ENCODE measurements at places on chromosomes 12 and 14.

DNA sequence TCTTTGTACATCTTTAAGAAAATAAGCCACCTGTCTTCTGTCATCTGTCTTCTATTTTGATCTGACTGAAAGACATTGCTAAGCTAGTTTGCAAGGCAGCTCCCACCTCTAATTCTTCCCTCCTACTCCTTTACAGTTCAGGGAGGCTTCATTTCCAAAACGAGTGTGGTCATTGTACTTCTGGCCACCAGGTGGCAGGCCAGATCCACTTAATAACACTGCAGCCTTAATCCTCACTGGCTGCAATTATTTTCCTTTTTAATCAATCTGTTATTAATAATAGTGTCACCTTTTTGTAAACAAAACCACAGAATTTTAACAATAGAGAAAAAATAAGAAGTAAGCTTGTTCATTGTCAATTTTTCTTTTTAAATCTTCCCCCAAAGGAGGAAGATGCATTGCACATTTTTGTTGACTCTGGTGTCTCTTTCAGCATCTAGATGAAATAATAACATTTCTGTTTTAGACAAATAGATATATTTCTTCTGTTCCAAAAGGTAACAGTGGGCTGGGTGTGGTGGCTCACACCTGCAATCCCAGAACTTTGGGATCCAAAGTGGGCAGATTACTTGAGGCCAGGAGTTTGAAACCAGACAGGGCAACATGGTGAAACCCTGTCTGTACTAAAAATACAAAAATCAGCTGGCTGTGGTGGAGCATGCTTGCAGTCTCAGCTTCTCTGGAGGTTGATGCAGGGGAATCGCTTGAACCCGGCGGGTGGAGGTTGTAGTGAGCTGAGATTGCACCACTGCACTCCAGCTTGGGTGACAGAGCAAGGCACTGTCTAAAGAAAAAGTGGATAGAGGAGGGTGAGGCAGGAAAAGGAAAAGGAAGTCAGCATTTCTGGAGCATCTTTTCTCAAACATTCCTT is 23.3 kb downstream of the GABARAPL1 start:
- DNase-seq, result peak; percentile 23

DNA sequence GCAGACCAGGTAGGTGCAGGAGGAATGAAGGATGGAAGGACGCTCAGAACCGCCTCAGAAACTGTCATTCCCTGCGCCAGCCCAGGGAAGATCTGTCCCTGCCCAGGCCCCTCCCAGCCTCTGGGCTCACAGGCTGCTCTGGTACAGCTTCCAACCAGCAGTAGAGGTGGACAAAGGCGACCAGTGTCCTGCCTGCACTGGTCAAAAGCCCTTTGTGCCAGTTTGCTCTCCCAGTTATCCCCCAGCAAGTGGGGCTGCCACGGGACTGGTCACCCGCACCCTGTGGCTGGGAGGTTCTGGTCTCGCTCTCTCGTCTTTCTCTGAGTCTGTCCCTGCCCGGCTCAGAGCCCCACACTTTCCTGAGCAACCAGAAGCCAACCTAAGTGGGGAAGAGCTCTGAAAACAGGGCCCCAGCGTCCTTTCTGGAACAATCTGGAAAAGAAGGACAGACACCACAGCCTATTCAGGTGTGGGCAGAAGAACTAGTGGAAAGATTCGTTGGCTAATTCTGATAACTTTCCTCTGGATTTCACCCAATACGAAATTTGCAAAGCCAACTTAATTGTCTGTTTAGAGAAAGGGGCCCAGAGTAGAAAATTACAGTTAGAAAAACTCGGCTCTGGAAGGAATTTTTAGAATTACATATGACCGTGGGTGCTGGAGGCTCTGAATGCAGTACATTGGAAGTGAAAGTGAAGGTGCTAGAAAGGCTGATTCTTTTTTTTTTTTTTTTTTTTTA is 21.7 kb downstream of the SNRNP35 start:
- peak; percentile 81 for DNase-seq

DNA sequence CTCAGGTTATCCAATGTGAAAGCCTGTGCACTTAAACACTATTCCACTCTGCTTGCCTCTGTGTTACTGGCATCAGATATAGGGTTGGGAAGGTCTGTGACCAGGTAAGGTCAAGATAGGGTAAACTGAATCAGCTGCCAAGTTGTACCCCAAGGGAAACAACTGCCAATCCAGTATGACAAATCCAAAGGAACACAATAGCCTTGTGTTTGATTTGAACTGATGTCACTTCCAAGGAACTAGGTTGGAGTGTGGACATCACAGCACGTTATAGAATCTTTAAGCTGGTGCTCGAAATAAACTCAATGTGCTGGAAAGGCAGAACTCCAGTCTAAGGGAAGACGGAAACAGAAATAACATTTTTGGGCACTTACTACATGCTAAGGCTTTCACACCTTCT is 223.4 kb upstream of the BTG1 start:
- DNase-seq, result no peak

GRCh38 chr12:71732357-71732712 is 22.3 kb upstream of the RAB21 start:
- DNase-seq, result no peak

- no peak for DNase-seq
Observed at GRCh38 chr12:58818546-58818945, 101.8 kb downstream of the LRIG3 start.

- DNase-seq, result no peak
Observed at GRCh38 chr14:55604488-55604887, 24.5 kb downstream of the KTN1 start.

- peak; percentile 5 for DNase-seq
Observed at GRCh38 chr12:67355428-67356379, 86.5 kb downstream of the CAND1 start.

- no peak for DNase-seq
Observed at GRCh38 chr12:60078026-60078425, 482.2 kb downstream of the SLC16A7 start.

- no peak for DNase-seq
Observed at GRCh38 chr12:105351523-105351922, 21.0 kb downstream of the C12orf75 start.

- DNase-seq, result no peak
Observed at GRCh38 chr14:33931461-33931860, 19.4 kb downstream of the EGLN3 start.

- no peak for DNase-seq
Observed at GRCh38 chr14:94412671-94413638, 24.6 kb upstream of the SERPINA1 start.

- DNase-seq, result no peak
Observed at GRCh38 chr12:110379631-110380030, 23.9 kb downstream of the ANAPC7 start.

DNA sequence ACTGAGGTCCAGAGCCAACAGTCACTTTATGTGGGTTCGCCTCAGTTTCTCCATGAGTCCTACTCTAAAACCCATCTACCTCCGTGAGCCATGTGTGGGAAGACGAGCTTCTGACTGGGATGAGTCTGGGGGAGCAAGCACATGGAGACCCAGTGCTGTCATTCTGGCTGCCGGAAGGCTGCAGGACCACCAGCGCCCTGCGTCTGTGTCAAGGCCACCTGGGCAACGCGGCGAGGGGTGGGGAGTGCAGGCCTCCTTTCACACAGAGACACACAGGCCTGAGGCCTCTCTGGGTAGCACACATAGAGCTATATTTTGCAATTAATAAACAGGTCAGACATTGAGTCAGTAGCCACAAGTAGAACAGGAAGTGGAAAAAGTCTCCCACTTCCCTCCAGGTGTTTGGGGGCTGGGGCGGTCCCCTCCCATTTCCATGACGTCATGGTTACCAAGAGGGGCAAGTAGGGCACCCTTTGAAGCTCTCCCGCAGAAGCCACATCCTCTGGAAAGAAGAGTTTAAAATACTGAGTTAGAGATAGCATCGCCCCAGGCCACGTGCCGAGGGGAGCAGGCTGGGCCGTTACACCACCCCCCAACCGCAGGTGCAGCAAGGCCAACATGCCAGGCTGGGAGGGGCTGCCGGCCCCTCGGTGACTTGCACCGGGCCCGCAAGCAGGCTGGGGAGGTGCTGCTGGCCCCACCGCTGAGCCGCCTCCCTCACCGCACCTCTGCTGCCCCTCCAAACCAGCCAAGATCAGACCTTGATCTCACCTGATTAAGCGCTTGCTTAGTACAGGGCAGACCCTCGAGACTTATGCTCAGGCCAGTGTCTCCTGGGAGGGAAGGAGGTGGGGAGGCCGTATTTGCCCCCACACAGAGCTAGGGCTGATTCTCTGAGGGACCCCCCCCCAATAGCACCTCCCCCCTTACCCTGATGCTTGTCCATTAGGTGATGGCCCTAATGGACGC is 32.7 kb downstream of the DAD1 start:
- no peak for DNase-seq

DNA sequence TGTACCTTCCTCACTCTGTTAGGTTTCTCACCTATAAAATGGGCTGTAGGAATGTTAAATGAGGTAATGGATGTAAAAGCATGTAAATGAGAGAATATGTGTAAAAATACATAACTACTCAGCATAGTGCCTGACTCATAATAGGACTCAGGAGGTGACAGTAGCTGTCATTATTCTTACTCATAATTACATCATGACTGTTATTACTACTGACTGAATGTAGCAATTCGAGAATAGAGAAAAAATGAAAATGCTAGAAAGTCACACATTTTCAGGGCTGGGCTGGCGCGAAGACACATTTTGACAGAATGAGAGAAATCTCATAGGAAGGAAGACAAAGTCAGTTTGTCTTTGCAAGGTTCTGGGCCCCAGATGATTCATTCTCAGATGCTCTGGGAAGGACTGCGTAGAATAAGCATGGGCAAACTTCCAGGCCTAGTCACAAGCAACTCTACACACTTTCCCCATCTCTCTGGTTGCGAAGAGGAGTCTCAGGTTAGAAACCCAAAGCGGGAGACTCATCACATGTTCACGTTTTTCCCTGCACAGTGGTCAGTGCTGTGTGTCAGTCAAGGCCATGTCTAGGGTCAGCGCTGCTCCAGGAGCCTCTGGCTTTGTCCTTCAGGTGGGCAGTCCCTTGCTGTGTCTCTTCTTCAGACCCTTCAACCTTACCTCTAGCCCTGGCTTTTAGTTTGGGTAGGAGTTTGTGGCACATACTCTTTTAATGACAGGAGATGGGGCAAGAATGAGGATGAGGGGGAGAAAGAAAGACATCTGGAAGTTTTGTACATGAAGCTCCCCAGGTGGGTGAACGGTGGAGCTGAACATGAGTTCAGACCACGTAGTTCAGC is 8.4 kb downstream of the GPRC5A start:
- no peak for DNase-seq

GRCh38 chr12:123498126-123498825 is 35.2 kb downstream of the RILPL1 start:
- DNase-seq, result no peak

- DNase-seq, result no peak
Observed at GRCh38 chr14:24843494-24843893, 206.5 kb downstream of the STXBP6 start.

GRCh38 chr12:91989143-91989542 is 156.5 kb downstream of the BTG1 start:
- DNase-seq, result no peak

- no peak for DNase-seq
Observed at GRCh38 chr14:74527736-74528280, 34.2 kb downstream of the ISCA2 start.

GRCh38 chr12:123238961-123239360 is 5.7 kb downstream of the MTRFR start:
- DNase-seq, result no peak

- no peak for DNase-seq
Observed at GRCh38 chr12:5487948-5488625, 56.2 kb downstream of the NTF3 start.

DNA sequence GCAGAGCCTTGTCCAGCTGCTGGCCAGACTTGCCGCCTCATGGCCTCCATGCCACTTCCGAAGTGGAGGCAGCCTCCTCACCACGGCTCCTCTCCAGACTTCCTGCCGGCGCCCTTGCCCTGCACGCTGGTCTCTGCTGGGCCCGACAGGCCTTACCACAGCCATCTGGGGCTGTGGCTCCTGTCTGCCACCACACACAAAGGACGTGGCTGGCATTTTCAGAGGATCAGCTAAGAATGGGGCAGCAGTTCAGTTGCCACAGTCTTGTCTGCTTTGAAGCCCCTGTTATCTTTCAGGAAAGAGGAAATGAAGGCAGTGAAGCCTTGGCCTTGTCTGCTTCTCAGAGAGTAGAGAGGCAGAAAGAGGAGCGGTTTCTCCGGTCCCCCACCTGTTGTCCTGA is 178.0 kb upstream of the FKBP4 start:
- no peak for DNase-seq

- no peak for DNase-seq
Observed at GRCh38 chr12:69642531-69642930, 31.8 kb upstream of the LRRC10 start.

DNA sequence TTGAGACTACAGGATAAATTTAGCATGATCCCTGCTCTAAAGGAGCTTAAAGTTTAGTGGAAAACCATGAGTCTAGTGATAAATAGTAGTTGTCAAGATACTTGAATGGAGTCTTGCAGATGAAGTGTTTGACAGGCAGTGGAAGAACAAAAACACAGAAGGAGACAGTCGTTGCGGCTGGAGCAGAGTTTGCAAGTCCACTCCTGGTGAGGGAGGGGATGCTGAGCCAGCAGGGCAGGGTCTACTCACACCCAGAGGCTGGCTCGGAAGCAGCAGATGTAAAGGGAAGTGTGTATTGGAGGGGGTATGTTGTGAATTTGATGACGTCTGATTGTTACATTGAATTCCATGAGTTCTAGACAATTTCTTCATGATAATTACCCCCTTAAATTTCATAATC is 61.3 kb downstream of the TRAF3 start:
- no peak for DNase-seq

- no peak for DNase-seq
Observed at GRCh38 chr12:52417740-52418139, 11.6 kb upstream of the KRT82 start.

DNA sequence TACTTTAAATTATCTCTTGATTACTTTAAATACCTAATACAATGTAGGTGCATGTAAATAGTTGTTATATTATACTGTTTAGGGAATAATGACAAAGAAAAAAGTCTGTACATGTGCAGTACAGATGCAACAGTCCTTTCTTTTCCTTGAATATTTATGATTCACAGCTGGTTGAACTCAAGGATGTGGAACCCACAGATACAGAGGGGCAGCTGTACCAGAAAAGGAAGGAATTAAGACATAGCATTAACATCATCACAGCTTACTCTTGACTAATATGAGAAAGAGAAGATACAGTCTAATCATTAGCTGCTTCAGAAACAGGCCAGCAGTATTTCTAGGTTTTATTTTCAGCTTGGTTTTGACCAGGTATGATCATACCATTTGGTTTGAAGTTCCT is 34.7 kb upstream of the AP4S1 start:
- no peak for DNase-seq
